NCI-H2227 treated with DMSO at 0.1 percent for 48 hours (cell line): ENCODE measurements at places on chromosomes 3 and 15.

DNA sequence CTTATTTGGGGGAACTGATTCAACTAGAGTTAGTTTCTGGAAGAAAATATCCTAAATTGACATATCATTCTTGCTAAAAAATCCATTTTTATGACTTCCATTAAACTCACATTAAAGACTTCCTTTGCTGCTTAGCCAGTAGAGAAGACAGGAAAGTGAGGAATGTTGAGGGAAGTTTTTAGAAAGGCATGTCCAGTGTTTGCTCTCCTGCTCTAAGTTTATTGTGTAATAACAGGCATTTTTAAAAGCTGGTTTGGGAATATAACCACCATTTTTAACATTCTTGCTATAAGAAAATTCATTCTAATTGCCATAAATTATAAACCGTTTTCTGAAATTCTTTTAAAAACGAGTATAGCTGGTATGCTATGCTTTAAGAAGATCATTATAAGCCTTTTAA lies 428.0 kb downstream of the RAP2B start:
- DNase-seq = no peak

- DNase-seq = no peak
These were observed 171.0 kb upstream of the MBNL1 start for GRCh38 chr3:152097770-152098169.

- DNase-seq = no peak
These were observed 462.2 kb downstream of the ZPLD1 start for GRCh38 chr3:102896851-102897621.

GRCh38 chr15:89335298-89336041 lies 846 bp upstream of the POLG start:
- no peak for DNase-seq

DNA sequence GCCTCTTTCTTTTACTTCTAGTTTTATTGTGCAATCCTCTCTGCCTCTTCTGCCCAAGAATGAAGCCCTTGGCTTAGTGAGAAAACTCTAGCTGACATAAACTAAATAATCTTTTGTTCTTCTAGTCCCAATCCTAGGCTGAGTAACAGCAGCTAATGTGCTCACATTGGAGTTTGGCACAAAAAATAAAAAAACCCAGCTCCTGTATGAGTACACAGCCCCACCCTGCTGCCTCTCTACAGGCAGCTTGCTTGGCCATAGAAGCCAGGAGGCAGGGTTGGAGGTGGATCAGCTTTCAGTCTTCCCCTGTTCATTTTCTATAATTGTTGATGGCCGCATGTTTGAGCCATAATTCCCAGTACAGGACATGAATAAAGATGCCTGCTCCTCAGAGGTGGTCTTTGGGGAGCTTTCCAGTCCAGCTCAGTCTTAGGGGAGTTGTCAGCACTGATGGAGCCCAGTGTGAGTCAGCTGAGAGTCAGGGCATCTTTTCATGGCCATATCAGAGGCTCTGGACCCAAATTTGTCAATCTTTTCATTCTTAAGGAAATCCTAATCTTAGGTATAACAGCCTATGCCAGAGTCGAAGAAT lies 46.7 kb downstream of the RTP1 start:
- no peak for DNase-seq

- no peak for DNase-seq
These were observed 4.2 kb upstream of the SH2D7 start for GRCh38 chr15:78087951-78088772.

GRCh38 chr3:196643201-196643749 lies 3.8 kb downstream of the NRROS start:
- DNase-seq = no peak

DNA sequence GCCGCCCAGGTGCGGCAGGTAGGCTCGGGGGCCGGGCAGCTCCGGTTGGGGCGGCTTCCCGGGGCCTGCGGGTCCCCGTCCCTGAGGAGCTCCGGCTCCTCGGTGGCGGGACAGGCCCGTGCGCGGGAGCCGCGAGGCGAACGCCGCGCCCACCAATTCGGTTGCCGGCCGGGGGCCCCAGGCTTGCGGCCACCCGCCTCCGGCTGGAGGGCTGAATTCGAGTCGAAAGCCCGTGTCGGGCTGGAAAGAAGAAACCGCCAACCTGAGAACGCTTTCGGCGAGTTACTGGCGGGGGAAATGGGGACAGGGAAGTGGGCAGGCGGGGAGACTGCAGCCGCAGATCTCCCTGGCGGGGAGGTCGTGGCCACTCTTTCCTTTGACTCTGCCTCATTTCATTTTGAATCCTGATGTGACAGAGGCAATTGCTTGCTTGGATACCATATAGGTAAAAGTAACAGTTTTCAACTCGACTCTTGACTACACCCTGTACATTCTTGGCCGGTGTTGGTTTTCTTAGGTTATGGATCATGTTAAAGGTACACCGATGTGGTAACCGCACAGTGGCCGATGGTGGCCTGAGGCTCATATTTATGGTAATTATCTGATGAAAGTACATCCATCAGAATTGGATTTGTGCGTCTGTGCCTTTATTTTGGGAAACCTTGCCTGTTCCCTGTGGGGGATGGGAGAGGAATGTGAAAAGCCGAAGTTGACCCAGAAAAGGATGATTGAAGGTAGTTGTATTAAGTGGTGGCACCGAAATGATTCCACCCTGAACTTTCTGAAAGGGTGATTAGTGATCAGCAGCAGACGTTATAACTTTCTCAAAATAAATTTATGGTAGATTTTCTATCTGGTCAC lies 1.7 kb downstream of the B3GNT5 start:
- DNase-seq = no peak

DNA sequence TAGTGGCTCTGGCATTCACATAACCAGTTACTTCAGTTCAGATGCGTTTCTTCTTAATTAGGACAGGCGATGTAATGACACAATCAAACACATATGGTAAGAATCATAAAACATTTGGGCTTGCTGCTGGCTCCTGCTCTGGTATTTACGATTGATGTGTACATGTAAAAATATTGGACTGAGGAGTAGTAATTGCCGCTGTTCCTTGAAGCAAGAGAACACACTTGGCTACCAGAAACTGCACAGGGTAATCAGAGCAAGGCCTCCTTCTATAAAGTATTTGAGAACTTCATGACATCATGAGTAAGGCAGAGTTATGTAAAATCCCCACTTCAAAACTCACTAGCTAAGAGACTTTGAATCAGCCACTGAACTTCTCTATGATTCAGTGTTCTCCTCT lies 158.1 kb downstream of the SSR3 start:
- DNase-seq = no peak

DNA sequence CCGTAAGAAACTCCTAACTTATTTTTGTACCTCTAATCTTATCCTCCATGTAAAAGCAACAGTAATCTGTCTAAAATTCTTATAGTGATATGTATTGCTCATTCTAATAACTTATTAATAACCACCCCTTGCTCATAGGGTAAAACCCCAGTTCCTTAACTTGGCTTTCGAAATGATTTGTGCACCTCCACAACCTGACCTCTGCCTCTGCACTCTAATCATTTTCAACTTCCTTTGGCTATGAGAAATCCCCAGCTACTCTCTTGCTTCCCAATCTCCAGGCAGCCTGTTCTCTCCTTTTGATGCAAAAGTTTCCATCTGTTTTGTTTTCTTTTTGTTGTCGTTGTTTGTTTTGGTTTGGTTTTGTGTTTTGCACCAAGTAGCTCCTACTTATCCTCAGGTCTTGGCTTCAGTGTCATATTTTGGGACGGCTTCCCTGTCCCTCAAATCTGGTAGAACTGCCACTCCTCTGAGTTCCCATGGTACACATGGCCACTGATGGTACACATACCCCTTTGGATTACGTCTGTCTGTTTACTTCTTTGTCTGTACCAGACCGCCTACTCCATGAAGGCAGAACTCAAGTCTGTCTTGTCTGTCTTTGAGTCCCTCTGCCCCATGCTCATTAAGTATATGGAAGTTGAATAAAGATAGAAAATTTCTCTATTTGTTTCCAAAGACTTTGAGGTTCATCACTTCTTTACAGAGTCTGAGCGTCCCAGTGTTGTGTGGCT lies 105.6 kb upstream of the TGFBR2 start:
- no peak for DNase-seq

GRCh38 chr3:166527325-166527724 lies 690.1 kb upstream of the BCHE start:
- DNase-seq = no peak

DNA sequence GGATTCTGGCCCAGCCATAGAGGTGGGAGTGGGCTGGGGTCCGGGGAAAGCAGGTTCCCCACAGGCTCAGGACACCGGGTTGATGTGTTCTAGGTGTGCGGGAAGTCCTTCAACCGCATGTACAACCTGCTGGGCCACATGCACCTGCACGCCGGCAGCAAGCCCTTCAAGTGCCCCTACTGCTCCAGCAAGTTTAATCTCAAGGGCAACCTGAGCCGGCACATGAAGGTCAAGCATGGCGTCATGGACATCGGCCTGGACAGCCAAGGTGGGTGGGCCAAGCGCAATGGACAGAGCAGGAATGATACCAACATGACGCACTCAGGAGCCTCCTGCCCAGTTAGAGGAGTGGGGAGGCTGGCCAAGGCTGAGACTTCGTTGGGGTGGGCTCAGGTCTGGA lies 28.2 kb downstream of the IDH2 start:
- DNase-seq = no peak

- no peak for DNase-seq
These were observed 259.2 kb downstream of the C3orf38 start for GRCh38 chr3:88408935-88409334.

DNA sequence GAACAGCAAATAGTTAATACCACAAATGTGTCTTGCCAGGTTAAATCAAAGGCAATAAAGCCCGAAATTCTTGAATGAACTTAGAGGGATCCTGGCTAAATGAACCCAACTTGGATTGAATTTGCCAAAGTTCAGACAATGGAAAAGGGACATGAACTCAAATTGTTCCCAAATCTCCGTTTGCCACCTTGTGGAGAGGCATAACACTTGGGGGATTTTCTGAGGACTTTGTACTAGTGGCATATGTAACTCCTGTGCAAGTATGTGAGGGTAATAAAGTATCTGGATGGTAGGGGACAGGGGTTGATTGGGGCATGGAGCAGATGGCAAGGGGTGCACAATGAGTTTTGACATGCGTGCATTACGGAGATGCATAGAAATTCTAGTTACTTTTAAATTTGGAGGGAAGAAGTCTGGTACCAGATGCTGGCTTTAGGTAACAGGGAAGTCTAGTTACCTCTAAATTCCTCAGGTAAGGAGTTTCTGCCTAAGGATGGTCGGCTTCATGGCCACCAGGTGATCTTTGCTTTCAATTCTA lies 1.2 kb upstream of the TCAIM start:
- no peak for DNase-seq

GRCh38 chr3:41180396-41180795 lies 18.9 kb upstream of the CTNNB1 start:
- no peak for DNase-seq

- no peak for DNase-seq
These were observed 152.1 kb upstream of the TBL1XR1 start for GRCh38 chr3:177349384-177349783.

DNA sequence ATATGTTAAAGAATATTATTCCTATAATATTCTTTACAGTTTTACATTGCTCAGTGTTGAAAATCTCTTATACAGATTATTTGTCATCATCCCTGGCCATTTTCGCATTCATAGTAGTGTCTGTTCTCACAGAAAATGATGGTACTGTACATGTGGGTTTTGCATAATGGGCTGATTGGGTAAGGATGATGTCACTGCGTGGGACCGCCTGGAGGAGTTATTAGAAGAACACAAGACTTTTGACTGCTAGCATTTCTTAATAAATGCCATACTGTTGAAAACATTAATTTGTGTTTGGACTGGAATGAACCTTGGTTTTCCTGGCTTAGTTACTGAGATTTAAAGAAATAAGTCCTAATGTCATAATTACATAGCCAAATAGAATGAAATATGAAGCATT lies 20.3 kb downstream of the LRCH3 start:
- DNase-seq = no peak

DNA sequence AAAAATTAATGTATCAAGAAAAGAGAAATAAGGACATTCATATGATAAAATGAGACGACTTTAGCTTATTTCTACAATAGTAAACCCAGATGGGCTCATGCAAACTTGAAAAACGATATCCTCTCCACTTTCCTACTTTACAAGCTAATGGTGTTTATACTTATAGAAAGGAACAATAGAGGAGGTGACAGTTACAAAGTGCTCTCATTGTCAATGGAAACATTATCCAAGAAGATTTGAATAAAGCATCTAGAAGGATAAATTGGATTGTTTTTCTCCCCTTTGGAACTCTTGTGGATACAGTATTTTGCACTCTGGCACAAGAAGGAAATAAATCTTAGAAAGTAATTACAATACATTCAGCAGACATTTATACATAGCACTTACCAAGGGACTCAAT lies 20.2 kb upstream of the CCDC66 start:
- no peak for DNase-seq

DNA sequence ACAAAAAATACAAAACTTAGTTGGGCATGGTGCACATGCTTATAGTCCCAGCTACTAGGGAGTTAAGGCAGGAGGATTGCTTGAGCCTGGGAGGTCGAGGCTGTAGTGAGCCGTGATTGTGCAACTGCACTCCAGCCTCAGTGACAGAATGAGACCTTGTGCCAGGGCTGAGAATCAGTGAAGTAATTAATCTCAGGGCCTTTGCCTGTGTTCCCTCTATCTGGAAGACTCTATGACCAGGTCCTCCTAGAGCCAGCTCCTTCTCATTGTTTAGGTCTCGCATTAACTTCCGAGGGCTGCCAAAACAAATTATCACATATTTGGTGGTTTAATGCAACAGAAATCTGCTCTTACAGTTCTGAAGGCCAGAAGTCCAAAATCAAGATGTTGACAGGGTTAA lies 41.4 kb upstream of the FLNB start:
- no peak for DNase-seq

DNA sequence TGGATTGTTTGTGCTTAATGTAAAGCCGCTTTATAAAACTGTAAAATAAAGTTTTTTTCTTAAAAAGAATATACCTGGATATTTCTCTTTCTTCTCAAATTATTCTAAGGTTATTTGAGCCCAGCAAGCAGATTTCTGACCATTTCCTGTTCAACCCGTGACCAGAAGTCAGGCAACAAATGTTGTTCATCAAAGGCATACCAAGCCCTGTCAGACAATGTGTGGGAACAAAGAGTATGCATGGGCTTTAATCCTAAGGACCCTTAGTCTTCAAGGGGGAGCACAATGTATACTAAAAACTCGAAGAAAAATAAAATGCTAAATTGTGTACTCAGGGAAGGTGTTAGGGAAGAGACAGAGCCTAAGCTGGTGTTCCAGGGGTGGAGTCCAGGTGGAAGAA lies 26.6 kb upstream of the PAQR5 start:
- DNase-seq = no peak

DNA sequence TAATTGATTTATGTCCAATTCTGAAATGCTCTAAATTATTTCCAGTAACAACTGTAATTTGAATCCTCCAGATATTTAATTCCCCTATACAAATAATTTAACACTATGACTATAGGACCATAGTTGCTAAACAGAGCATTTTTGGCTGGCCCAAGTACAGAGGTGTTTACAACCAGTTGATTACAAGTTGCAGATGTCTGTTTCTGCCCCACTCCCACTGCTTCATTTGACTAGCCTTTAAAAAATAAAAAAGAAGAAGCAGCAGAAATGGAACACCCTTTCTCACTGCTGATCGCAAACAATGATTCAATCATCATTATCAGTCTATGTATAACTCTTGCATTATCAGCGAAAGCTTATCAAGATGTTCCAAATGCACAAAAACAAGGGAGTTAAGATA lies 54.6 kb downstream of the SENP7 start:
- no peak for DNase-seq
